CD4-positive, alpha-beta T cell treated with Interleukin-2 at 100 ng/mL for 4 hours (primary cell): ENCODE measurements at places on chromosomes 16 and 17.

- DNase-seq: no peak
Measured at GRCh38 chr16:24493821-24494220, 45.5 kb upstream of the RBBP6 start.

DNA sequence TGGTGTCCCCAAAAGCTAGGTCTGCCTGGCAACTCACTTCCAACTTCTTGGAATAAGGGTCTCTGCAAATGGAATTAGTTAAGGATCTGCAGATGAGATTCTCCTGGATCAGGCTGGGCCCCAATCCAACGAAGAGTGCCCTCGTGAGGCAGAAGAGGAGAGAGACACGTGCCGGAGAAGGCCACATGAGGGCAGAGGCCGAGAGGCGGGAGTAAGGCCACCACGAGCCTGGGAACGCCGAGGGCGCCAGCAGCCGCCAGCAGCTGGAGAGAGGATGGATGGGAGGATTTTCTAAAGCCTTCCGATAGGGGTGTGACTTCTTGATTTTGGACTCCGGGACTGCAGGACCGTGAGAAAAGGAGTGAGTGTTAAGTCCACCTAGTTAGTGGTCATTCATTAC is 76.3 kb downstream of the JPH3 start:
- no peak for DNase-seq

DNA sequence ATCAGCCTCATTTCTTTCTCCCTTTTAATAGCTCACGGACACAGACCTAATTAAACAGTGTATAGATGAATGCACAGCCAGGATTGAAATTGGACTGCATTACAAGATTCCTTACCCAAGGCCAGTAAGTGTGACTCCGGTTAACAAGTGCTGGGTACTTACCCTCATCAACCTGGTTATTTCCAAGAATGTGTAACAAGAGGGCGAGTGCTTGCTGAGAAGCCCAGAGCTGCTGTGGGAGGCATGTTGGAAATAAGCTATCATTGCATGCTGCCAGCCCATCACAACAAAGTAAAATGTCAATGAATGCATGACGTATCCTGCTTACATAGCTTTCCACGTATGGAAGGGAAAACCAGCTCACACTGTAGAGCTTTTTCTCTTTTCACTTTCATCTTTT is 19.5 kb downstream of the LYRM1 start:
- no peak for DNase-seq

DNA sequence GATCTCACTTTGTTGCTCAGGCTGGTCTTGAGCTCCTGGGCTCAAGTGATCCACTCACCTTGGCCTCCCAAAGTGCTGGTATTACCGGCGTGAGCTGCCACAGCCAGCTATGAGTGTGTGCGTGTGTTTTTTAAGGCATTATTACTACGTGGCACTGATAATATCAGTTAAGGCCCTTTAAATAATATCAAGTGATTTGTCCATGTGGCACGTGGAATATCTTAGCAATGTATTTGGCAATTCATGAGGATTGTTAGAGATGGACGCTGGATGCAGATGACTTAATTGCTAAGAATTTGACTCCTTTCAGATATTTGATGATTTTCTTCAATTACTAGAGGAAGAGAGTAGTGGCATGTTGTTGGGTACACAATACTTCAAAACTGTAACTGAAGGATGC is 25.5 kb upstream of the PMP22 start:
- DNase-seq: no peak

- DNase-seq: no peak
Measured at GRCh38 chr17:3867606-3868005, 21.6 kb upstream of the NCBP3 start.

DNA sequence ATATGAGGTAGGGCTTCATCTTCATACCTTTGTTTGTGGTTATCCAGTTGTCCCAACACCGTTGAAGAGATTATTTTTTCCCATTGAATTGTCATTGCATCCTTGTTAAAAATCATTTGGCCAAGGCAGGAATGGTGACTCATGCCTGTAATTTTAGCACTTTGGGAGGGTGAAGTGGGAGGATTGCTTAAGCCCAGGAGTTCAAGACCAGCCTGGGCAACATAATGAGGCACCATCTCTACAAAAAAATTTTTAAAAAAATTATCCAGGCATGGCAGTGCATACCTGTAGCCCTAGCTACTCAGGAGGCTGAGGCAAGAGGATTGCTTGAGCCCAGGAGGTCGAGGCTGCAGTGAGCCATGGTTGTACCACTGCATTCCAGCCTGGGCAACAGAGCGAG is 223.9 kb downstream of the TANC2 start:
- no peak for DNase-seq

DNA sequence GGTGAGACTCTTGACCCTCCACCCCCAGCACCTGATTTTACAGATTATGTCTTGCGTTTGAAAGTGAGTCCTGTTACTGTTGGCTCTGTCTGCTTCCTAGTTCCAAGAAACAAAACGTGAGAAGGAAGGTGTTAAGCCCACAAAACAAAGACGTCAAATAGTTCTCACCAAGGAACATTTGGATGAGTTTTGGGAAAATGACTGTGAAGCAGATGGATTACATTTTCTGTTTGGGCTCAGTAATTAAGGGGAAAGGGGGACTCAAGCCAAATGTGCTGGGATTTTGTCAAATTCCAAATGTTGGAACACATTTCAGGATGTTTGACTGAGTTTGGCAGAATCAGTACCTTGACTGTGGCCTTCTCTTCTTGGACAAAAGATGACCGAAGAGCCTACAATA is 71.2 kb downstream of the PCTP start:
- DNase-seq: no peak

GRCh38 chr17:20213449-20213848 is 204.3 kb downstream of the SPECC1 start:
- DNase-seq: no peak

GRCh38 chr17:58329035-58329809 is 627 bp upstream of the TSPOAP1 start:
- peak; percentile 78 for DNase-seq

- no peak for DNase-seq
Measured at GRCh38 chr17:66422186-66422585, 119.8 kb downstream of the PRKCA start.

GRCh38 chr16:557463-558297 is 2.5 kb upstream of the PRR35 start:
- no peak for DNase-seq

DNA sequence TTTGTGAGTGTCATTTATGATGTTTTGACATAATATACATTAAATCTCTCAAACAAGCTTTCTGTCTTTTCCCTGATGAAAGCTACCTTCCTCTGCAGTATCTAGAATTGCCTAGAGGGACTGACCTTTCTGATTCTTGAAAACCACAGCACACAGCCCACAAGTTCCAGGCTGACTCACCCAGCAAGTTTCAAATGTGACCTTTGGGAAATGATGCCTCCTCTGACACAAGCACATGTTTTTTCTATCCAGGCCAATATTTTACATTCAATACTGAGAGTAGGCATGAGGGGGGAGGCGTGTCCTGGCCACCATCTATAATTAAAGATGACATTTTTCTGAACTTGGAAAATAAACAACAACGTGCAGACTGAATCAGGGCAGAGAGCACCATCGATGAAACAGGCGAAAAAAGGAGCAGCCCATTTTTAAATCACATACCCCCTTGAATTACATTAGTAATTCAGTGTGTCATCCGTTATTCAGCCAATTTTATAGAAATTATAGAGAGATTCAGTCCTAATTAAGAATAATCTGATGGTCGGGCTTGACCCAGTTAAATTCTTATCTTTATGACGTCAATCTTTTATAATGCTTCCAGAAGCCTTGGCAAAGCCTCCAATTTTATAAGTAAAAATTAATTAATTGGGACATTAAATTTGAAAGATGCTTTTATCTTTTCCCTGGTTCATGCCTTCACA is 292.6 kb upstream of the CDH11 start:
- no peak for DNase-seq

GRCh38 chr17:67474081-67474661 is 97.1 kb downstream of the PITPNC1 start:
- no peak for DNase-seq

DNA sequence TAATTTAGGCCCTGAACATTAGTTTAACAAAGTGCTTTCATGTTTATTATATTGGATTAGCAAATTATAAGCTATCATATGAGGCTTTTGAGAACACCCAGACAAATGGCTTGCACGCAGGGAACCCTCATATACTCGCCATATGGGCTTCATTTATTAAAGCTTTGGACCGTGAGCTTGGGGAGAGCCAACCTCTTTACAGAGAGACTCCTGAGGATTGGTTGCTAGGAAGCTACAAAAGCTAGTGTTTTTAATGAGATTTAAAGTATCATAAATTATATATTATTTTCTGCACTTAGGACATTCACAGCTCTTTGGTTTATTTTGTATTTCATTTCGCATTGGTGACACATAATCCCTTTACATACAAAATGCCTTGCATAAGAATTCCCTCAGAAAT is 193.8 kb upstream of the TOX3 start:
- no peak for DNase-seq

GRCh38 chr16:81273223-81273950 is 34.9 kb downstream of the BCO1 start:
- DNase-seq: no peak

- no peak for DNase-seq
Measured at GRCh38 chr16:77289331-77289809, 90.2 kb downstream of the SYCE1L start.

GRCh38 chr16:74560912-74561311 is 46.0 kb downstream of the GLG1 start:
- DNase-seq: no peak

DNA sequence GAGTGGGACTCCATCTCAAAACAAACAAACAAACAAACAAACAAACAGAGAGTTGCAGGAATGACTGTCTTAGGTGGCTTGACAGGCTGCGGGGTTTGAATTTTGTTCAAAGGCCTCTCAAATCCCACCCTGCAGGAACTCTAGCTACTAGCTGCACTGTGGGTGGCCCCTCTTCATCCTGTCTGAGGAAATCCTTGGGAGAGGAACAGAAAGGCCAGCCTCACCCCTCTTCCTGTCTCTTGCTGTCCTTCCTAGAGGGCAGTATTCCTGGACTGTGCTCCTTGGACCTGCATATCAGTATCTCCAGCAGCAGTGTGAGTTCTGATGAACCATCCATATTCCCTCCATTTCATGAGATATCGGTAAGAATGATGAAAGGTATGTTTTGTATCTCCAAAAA is 2.0 kb upstream of the CCDC92B start:
- no peak for DNase-seq

DNA sequence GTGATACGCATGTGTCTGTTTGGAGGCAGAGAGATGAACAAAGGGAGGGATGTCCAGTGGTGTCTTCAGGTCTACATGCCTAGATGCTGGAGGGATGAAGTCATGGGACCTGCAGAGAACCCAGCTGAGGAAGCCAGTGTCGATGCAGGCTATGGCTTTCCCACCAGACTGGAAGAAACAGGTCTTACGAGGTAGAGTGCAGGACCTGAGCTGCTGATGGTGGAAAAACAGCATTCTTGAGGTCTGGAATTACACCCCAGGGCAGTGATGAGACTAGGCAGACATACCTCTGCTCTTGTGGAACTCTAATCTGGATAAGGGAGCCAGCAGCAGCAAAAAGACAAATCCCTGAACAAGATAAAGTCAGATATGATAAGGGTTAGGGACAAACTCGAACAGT is 37.4 kb downstream of the ARSG start:
- no peak for DNase-seq

- no peak for DNase-seq
Measured at GRCh38 chr16:74288065-74288464, 8.5 kb upstream of the PSMD7 start.

DNA sequence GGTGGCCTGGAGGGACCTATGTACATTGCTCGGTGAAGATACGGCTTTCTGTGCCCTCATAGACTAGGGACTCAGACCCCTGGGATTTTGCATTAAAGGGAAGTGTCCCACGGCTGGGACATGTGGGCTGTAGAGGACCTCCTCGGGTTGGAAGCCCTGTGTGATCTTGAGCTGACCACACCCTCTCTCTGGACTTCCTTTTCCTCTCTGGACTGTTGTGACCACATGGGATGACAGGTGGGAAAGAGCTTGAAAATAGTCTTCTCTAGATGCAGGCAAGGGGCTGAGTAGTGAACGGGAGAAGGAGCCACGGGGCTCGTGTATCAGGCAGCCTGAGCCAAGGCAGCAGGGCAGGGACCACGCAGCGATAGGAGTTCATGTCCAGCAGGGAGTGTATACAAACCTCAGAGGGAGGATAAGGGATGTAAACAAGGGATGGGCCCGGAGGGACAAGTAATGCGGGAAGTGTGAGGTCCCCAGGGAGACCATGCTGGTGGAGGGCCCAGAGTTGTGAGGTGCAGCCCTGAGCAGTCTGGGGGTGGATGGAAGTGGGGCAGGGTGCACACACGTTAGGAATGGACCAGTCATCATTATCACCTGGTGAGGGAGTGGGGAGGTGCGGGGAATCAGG is 4.5 kb upstream of the SLC4A1 start:
- DNase-seq: no peak

DNA sequence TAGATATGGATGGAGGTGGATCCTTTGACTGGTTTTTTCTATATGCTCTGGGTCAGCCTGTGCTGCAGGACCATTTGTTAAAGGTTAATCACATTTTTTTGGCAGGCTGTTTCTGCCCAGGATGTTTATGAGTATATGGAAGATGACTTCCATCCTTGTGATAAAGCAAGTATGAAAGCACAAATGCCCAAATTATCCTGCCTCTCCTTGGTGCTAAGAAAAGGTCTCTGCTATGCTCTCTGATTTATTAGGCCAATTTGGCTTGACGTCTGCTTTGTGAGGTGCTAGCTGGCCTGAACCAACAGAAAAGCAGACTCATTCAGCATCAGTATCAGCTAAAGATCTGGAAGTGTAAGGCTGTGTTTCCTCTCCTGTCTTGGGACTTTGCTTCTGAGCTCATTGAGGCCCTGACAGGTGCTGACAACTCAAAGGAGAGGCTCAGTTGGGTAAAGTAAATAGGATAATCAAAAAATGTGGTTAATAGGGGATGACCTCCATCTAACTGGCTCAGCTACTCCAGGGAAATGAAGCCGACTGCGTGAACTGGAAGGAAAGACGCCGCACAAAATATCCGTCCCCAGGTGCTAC is 15.2 kb downstream of the ANKRD40 start:
- no peak for DNase-seq

- DNase-seq: peak; percentile 9
Measured at GRCh38 chr17:81040791-81041337, 5.9 kb downstream of the BAIAP2 start.

- no peak for DNase-seq
Measured at GRCh38 chr16:79767421-79768275, 167.1 kb upstream of the MAF start.

GRCh38 chr16:57305159-57305811 is 20.8 kb upstream of the PLLP start:
- DNase-seq: no peak

DNA sequence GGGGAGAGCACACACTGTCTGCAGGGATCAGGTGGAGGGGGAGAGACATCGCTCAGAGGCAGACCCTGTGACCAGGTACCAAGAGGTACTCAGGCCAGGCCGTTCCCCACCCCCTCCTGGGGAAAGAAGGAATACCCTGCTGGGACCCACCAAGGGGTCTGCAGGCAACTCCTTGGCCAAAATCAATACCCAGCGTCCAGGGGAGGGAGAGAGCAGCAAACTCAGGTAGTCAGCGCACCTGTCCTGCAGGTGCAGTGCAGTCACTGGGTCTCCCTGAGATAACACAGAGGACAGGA is 57.5 kb upstream of the DOC2B start:
- no peak for DNase-seq
